ENCODE measurements at places on chromosomes 4 and X.

DNA sequence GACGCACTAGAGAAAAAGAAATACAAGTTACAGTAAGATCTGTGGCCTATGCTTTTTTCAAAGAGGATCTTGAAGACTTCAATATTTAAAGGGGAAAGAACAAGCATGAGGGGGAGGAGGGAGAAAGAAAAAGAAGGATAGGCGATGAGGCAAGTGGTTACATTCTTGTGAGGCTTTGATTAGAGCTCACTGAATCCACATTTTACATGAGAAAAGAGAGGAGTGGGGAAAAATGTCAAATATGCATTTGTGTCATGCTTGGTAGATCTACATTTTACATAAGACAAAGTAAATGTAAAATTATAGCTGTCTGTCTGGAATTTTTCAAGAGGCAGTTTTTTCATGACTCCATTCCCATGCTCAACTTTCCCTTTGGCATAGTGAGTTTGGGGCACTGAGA, 965.9 kb downstream of the FSTL5 start:
- no peak for DNase-seq

- no peak for DNase-seq
Observed at GRCh38 chr4:108840426-108840975, 77.6 kb upstream of the ETNPPL start.

DNA sequence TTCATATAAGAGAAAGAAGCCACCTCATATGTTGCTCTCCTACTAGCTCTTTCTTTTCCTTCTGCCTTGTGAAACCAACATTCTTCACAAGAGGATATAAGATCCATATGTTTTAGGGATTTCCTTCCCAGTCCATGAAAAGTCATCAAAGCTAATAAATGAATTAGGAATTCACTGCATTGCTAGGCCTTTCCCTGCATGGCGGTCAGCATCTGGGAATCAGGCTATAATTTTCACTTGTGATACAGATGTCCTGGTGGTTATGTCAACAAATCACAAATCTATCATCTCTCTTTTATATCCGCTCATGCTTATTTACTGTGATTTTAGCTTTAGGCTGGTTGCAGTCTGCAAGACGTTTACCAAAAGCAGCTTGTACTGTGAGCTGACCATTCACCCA, 510.0 kb downstream of the NLGN4X start:
- no peak for DNase-seq

- DNase-seq, result no peak
Observed at GRCh38 chr4:151753056-151753455, 7.8 kb downstream of the GATB start.

GRCh38 chr4:84482564-84483563, 16.2 kb downstream of the NKX6-1 start:
- DNase-seq, result no peak

- DNase-seq, result no peak
Observed at GRCh38 chrX:9048801-9049200, 14.9 kb upstream of the FAM9B start.

DNA sequence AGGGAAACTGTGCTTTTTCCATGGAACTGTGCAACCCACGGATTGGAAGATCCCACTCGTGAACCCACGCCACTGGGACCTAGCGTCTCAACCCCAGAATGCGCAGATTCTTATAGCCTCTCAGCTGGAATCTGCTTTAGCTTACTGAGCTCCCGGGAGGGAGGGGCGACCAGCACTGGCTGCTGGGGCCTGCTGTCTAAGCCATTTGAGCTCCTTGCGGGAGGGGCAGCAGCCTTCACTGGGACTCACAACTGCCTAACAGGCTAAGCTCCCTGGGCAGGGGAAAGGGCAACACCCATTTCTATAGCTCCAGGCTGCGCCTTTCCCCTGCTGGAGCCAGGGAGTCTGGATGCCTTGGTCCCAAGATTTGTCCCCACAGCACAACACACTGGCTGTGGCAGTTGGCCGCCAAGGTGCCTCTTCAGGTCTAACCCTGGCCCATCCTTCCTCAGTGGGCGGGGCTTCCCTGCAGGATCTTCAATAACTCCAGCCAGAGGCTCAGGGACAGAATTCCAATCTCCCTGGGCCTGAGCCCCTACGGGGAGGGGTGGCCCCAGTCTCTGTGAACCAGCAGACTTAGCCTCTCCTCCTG, 451.7 kb upstream of the PITX2 start:
- no peak for DNase-seq

DNA sequence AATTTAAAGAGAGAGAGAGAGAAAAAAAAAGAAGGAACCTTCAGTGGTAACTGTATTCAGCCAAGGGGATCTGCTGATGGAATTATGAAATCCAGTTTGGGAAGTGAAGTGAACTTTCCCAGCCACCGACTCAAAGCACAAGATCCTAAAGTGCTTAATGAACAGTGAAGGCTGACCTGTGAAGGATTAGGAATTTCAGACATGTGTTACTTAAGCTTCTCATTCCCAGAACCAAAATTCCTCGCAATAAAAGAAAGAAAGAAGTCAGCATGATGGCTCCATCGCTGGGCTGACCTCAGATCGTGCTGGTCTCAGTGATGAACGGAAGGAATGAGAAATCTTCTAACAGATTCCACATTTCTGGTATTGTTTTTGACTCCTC, 135.2 kb downstream of the ARSF start:
- DNase-seq, result no peak

DNA sequence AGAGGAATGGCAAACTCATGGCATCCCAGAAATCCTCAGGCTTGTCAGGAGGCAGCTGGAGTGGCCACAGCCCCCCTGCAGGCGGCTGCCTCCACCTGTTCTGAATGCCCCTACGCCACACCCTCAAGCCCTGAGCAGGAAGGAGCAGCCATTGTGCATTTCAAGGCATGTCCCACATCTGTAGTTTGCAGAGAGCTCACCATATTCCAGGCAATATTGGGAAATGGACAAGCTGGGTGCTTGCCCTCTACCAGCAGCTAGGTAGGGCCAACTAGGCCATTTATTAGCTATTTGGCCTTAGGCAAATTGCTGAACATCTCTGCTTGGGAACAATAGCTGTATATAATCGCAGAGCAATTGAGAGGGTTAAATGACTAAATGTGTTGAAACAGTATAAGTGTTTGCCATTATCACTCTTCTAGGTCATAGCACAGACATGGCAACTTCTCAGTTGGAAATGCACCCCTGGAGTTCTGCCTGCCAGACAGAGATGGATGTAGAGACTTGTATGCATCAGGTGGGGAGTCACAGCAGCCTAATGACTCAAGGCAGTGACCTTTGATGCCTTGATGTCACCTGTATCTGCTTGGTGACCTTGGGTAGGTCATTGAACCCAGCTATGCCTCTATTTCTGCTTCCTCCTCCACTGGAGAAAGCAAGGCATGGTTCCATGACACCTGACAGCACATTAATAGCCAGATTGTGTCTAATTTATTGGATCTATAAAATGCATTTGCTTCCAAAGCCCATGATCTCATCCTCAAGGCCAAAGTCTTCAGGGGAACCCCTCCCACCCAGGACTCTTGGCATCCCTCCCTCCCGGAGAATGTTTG, 52.8 kb downstream of the FHDC1 start:
- no peak for DNase-seq
